Naive thymus-derived CD8-positive, alpha-beta T cell (primary cell): ENCODE measurements at places on chromosomes 5 and 9. TPM values are rescaled to one million over a fixed set of nuclear protein-coding genes. Genes with fewer than 3 reads are reported as not detected.
A peak's percentile ranks its signal among the peaks of the same experiment; 100 is the strongest.

DNA sequence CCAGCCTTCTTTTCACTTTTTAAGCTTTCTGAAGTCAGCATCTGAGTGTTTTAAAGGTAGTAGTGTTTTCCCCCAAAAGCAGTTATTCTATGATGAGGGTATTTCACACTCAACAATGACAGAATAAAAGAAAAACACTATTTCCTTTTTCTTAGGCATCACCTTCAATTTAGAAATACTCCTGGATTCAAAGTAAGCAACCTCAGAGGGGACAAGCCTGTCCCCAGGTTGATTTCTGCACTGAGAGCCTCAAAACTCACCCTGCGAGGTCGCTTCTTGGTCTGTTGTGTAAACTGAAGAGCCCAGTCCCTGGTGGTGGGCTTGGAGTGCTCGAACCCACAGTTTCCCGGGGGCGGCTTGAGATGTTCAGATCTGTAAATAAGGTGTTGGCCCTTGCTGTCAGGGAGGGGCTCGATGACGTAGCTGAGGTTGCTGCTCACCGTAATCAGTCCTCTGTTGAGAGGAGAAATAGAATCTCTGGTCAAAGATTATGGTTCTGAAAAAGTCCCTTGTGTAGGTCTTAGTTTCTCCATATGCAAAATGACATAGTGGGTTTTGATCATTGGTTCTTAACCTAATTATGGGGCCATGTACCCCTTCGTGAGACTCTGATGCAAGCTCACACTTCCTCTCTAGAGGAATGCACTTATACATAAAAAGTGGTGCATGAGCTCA is 55.9 kb downstream of the ADAM19 start:
- no peaks in the 10 kb centered on the region for H3K27me3 ChIP-seq
- no peaks in the 10 kb centered on the region for H3K36me3 ChIP-seq
- DNase-seq = no peak
- no peak overlapping the region for H3K4me3 ChIP-seq
- H3K4me1 ChIP-seq = no peaks in the 10 kb centered on the region

DNA sequence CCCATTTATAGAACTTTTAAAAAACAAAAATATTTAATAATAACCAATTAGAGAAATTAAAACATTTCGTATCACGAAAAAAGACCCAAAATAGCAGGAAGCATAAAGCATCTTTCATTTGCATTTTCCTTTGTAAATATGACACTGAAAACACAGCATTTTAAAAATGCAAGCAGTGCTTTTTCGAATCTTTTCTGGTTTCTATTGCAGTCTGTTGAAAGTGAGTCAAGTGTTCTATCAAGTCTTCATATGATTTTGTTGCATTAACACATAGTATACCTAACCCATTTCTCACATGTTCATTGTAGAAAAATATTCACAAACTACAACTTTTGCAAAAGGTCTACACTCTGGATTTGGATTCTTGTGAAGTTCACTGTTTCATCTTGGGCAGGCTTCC is 198.8 kb downstream of the SEMA5A start:
- H3K27me3 ChIP-seq = no peaks in the 10 kb centered on the region
- no peak overlapping the region for H3K4me3 ChIP-seq
- H3K4me1 ChIP-seq = no peaks in the 10 kb centered on the region
- no peak overlapping the region for H3K27ac ChIP-seq
- no peaks in the 10 kb centered on the region for H3K36me3 ChIP-seq
- no peak for DNase-seq

GRCh38 chr9:8143677-8144076 is 344.1 kb upstream of the DMAC1 start:
- no peak overlapping the region for H3K27ac ChIP-seq
- no peak overlapping the region for H3K4me3 ChIP-seq
- no peak for DNase-seq
- H3K36me3 ChIP-seq = no peaks in the 10 kb centered on the region
- no peaks in the 10 kb centered on the region for H3K4me1 ChIP-seq
- no peaks in the 10 kb centered on the region for H3K27me3 ChIP-seq

ANKDD1B gene
- total RNA-seq = 0.49 TPM

ZDHHC11B gene
- total RNA-seq = 1.1 TPM

CDH12 gene
- total RNA-seq = not detected

DNA sequence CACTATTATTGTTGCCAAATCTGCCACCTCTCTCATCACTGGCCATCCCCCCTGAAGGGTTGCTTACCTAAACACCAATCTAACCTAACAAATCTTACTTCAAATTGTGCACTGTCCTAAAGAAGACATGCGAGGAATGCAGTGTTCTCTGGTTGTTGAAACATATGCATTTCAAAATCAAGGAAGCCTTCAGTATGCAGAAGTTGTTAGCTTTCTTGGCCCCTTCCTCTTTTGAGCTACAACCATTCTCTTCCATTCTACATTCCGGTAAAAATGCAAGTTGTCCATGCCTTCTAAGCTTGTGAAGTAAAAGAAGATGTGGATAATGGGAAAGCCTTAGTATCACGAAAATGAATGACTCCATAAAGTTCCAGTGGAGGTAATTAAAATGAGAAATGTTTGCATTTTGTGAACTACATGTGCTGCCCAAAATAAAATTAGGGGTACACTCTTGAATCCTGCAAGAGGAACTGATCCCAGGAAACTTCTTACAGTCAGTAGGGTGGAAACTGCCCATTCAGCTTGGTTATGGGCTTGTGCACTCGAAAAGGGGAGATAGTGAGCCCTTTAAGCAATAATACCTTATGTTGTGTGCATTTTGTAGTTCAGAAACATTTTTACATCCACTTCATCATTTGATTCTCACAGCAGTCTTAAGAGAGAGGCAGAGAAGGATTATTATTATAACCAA is 77.6 kb upstream of the ADRB2 start:
- H3K4me3 ChIP-seq = no peak overlapping the region
- no peaks in the 10 kb centered on the region for H3K4me1 ChIP-seq
- H3K36me3 ChIP-seq = no peaks in the 10 kb centered on the region
- no peaks in the 10 kb centered on the region for H3K27me3 ChIP-seq

- no peaks in the 10 kb centered on the region for H3K4me1 ChIP-seq
- no peak for DNase-seq
- H3K27ac ChIP-seq = no peak overlapping the region
- peaks cover 8% of the 10 kb centered on the region for H3K27me3 ChIP-seq
Measured at GRCh38 chr5:101675510-101676219, 620.4 kb downstream of the SLCO4C1 start.

GRCh38 chr9:6307551-6308096 is 20.6 kb upstream of the TPD52L3 start:
- H3K36me3 ChIP-seq = no peaks in the 10 kb centered on the region
- H3K27ac ChIP-seq = no peak overlapping the region
- peaks cover 11% of the 10 kb centered on the region for H3K27me3 ChIP-seq
- no peak overlapping the region for H3K4me3 ChIP-seq
- no peaks in the 10 kb centered on the region for H3K4me1 ChIP-seq
- no peak for DNase-seq

DNA sequence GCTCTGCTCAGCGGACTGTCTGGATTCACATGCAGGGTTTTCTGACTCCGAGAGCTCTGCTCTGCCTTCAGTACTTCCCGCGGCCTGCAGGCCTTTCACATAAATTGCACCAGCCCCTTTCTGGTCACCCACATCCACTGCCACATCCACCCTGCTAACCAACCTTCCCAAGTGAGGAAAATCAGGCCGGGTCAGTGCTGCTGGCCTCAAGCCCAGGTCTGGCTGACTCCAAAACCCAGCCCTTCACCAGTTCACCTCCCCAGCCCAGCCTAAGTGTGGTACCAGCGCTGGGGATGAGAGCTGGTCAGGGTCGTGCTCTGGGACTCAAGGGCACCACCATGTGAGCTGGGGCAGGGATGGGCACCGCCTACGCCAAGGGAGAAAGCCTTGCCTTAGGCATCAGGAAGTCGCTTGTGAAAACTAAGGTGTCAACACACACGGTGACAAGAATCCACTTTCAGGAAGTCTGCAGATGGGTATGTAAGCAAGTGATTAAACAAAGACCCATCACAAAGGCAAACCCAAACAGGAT is 12.3 kb downstream of the LMAN2 start:
- H3K4me1 ChIP-seq = peaks cover 8% of the 10 kb centered on the region
- peaks cover 18% of the 10 kb centered on the region for H3K36me3 ChIP-seq
- H3K27me3 ChIP-seq = no peaks in the 10 kb centered on the region
- peak overlapping the region; percentile 84 for H3K27ac ChIP-seq
- DNase-seq = no peak

FLT4 gene
- total RNA-seq = 44.5 TPM

DNA sequence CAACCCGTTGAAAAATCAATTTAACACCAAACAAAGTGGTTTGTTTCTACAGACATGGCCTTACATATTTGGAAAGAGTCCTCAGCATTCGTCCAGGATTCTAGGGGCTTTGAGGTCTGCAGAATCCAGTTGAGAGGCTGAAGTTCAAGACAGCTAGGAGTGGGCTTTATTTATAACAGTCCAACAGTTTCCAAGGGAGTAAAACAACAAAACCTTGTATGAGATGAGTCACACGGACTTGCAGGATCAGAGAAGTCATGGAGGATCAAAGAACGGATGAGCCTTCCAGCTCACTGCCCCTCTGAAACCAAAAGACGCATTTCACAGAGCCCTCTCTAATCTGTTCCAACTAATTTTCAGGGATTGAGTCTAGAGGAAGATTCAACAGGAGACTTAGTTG is 11.1 kb upstream of the ESM1 start:
- no peak overlapping the region for H3K27ac ChIP-seq
- no peak for DNase-seq
- no peaks in the 10 kb centered on the region for H3K36me3 ChIP-seq

DNA sequence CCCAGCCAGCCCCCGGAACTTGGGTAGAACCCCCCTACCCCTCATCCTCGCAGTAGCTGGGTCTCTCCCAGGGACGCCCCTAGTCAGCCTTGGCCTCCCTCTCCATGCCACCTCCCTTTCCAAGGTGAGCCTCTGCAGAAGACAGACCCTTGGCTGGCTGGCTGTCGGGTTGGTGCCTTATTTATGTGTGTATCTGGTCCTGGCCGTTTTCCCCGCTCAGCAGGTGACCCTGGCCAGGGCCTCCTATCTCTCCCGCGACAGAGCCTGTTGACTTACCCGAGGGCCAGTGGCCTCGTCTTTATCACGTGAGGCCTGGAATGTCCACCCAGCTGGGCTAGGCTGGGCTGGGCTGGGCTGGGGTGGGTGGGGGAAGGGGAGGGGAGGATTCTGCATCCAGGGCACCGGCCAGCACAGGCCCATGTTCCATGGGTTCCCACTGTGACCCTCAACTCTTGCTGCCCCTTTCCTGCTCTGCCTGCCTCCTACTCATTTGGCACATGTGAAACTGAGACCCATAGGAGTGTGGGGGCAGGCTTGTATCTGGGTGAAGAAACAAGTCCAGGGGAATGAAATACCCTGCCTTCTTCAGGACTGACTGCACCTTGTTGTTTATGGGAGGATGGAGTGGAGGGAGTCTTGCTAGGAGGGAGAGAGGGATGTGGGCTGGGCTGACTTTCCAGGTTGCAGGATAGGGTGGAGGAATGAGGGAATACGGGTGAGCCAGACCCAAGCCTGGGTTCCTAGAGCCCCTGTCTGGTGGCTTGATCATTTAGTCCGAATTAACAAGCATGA is 3.1 kb downstream of the CXXC5 start:
- H3K27me3 ChIP-seq = peaks cover 53% of the 10 kb centered on the region
- peak overlapping the region; percentile 70 for H3K4me3 ChIP-seq
- peaks cover 30% of the 10 kb centered on the region for H3K4me1 ChIP-seq
- no peaks in the 10 kb centered on the region for H3K36me3 ChIP-seq

DNA sequence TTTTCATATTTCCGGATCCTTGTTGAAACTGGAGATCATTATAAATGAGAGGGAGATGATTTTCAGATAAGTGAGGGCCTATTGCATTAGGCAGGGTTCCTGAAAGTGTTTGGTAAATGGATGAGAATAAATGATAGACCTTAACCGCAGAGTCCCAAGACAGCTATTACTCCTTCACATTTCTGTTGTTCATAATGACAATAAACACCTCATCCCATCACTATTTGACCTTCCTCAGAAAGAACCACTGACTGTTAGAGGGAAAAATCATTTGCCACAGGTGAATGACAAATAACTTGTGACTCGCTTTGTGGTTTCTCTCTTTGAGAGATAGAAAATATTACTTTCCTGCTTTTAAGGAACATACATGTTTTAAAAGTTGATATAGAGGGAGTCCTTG is 47.3 kb upstream of the TRMT10B start:
- no peak overlapping the region for H3K27ac ChIP-seq
- no peak overlapping the region for H3K4me3 ChIP-seq
- H3K4me1 ChIP-seq = no peaks in the 10 kb centered on the region
- peaks cover 36% of the 10 kb centered on the region for H3K27me3 ChIP-seq
- no peak for DNase-seq

TCF7 gene
- total RNA-seq = 910 TPM

GRCh38 chr5:141628175-141628788 is 8.4 kb downstream of the HDAC3 start:
- H3K36me3 ChIP-seq = peaks cover 8% of the 10 kb centered on the region
- DNase-seq = no peak
- H3K27me3 ChIP-seq = no peaks in the 10 kb centered on the region
- peaks cover 15% of the 10 kb centered on the region for H3K4me1 ChIP-seq

GRCh38 chr5:147332658-147333057 is 97.8 kb downstream of the STK32A start:
- H3K36me3 ChIP-seq = no peaks in the 10 kb centered on the region
- H3K4me3 ChIP-seq = no peak overlapping the region
- no peaks in the 10 kb centered on the region for H3K27me3 ChIP-seq
- DNase-seq = no peak
- no peaks in the 10 kb centered on the region for H3K4me1 ChIP-seq
- no peak overlapping the region for H3K27ac ChIP-seq

- H3K36me3 ChIP-seq = no peaks in the 10 kb centered on the region
- no peak overlapping the region for H3K27ac ChIP-seq
- H3K27me3 ChIP-seq = peaks cover 17% of the 10 kb centered on the region
- no peak for DNase-seq
- peaks cover 4% of the 10 kb centered on the region for H3K4me1 ChIP-seq
Measured at GRCh38 chr9:36818242-36818938, 215.7 kb downstream of the PAX5 start.

DNA sequence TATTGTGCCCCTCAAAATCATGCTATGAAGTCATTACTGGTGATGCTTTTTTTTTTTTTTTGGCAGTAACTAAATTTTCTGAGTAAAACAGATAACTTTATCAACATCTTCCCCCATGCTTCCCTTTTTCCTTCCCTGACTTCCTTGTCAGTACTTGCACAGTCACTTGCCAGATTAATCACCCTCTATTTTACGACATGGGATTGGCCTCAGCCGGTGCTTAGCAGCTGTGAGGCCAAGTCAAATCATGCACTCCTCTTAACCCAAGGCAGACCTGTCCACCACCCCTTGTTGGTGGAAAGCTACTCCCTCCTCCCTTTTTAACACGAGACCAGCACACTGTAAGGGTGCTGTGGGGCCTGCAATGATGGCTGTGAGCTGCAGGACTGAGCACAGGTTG is 118.0 kb upstream of the OTULINL start:
- no peak overlapping the region for H3K4me3 ChIP-seq
- H3K4me1 ChIP-seq = no peaks in the 10 kb centered on the region
- H3K36me3 ChIP-seq = no peaks in the 10 kb centered on the region
- no peak overlapping the region for H3K27ac ChIP-seq
- DNase-seq = no peak
- no peaks in the 10 kb centered on the region for H3K27me3 ChIP-seq

DNA sequence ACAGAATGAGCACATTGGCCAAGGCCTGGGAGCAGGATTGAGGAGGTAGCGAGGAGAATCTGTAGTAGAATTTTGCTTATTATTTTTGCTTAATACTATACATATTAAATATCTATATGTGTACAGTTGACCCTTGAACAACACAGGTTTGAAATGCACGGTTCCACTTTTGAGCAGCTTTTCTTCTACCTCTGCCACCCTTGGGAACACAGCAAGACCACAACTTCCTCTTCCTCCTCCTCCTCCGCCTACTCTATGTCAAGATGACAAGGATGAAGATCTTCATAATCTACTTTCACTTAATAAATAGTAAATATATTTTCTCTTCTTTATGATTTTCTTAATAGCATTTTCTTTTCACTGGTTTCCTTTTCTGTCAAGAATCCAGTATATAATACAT is 541.4 kb downstream of the KCTD16 start:
- peak; percentile 5 for DNase-seq
- peaks cover 4% of the 10 kb centered on the region for H3K36me3 ChIP-seq
- no peaks in the 10 kb centered on the region for H3K27me3 ChIP-seq
- no peaks in the 10 kb centered on the region for H3K4me1 ChIP-seq
- H3K27ac ChIP-seq = no peak overlapping the region
